ENCODE measurements at places on chromosomes 11 and 22.

- no peak for DNase-seq
These were observed 839 bp downstream of the LRRN4CL start for GRCh38 chr11:62688491-62688890.

- no peak for DNase-seq
These were observed 96.1 kb downstream of the FEZ1 start for GRCh38 chr11:125399945-125400344.

DNA sequence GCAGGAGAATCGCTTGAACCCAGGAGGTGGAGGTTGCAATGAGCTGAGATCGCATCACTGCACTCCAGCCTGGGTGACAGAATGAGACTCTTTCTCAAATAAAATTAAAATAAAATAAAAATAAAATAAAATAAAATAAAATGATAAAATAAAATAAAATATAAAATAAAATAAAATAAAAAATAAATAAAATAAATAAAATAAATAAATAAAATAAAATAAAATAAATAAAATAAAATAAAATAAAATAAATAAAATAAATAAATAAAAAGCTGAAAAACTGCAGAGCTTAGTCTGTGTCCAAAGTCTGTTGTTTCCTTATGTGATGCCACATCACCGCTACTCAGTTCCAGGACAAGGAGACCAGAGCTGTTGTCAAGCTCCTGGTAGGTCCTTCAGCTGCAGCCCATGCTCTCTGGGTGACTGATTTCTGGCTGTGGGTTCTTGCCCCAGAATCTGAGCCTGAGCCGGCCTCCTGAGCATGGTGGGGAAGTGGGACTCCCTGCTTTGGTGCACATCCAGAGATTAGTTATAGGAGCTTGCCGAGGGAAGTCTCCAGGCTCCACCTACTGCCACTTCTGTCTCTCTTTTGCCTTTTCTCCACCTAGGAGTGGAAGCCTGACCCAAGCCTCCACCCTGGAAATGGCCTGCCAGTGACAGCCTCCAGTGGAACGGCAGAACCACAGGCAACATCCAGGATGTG, 31.3 kb upstream of the ADA2 start:
- no peak for DNase-seq

- no peak for DNase-seq
These were observed 4.9 kb upstream of the CCDC34 start for GRCh38 chr11:27367881-27368280.

DNA sequence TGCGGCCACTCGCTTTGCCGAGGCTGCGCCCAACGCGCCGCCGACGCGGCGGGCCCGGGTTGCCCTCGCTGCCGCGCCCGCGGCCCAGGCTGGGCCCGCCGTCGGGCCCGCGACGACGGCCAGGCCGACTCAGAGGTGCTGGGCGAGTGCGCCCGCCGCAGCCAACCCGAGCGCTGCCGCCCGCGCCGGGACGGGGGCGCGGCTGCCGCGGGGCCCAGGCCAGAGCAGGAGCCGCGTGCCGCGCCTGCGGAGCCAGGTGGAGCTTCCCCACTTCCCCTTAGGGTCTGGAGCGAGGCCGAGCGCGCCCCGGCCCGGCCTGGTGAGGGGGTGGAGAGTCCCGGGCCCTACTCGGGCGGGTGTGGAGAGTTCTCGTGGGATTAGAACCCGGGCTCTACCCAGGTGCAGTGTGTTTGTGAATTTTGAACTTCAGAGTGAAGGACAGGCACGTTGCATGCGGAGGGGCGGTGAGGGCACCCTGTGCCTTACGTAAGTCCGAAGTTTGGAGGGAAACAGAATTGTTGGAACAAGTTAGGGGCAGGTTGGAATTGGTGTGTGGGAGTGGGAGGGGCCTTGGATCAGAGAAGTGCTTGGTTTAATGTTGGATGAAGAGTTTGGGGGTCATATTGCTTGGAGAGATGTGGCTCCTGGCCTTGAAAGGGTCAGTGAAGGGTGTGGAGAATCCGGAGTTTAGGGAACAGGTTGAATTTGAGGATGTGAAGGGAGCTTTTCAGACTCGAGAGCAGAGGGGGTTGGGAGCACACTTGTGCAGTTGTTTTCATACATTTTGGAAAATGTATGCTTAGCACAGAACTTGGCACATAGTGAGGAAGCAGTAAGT, 697 bp downstream of the RNF169 start:
- peak; percentile 40 for DNase-seq

DNA sequence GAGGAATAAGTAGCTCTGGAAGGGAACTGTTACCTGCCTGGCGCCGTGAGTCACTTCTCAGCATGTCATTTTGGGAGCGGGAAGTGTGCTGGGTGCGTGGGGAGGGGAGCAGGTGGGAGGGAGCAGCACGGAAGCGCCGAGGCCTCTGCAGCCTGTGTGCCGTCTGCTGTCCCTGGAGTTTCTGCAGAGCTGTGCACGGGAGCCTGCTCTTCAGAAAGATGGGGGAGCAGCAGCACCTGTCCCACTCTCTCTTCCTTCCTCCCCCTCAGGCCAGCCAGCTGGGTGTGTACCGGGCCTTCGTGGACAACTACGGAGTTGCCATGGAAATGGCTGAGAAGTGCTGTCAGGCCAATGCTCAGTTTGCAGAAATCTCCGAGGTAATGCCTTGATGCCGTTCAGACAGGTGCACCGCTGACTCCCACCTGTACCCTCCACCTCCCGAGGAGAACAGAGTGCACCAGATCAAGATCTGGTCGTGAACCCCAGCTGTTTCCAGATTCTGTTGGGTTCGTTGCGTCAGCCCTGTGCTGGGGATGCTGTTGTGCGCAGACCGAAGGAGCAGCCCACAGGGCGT, 87.9 kb downstream of the BCR start:
- no peak for DNase-seq

GRCh38 chr22:36257948-36258670, 5.2 kb downstream of the APOL1 start:
- no peak for DNase-seq

- DNase-seq, result no peak
These were observed 603.0 kb upstream of the CADM1 start for GRCh38 chr11:116107229-116107628.

- no peak for DNase-seq
These were observed 396.8 kb upstream of the CCDC179 start for GRCh38 chr11:23257088-23257487.

DNA sequence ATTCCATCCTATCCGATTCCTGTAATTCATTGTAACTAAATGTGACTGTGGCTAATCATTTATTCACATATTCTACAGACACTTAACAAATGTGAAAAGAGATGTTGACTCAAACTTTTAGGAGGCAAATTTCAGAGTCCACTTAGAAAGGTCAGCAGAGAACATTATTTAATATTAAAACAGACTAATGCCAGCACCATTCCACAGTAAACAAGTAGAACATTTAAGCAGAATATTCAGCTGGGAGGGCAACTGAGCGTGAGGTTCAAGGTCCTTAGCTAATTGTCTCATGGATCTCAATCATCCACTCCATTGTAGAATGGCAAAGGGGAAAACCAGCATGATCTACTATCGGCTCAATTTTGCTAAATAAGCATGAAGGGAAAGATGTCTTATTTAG, 5.1 kb upstream of the SLC5A12 start:
- no peak for DNase-seq

GRCh38 chr11:60944490-60945294, 7.3 kb downstream of the SLC15A3 start:
- DNase-seq, result no peak

DNA sequence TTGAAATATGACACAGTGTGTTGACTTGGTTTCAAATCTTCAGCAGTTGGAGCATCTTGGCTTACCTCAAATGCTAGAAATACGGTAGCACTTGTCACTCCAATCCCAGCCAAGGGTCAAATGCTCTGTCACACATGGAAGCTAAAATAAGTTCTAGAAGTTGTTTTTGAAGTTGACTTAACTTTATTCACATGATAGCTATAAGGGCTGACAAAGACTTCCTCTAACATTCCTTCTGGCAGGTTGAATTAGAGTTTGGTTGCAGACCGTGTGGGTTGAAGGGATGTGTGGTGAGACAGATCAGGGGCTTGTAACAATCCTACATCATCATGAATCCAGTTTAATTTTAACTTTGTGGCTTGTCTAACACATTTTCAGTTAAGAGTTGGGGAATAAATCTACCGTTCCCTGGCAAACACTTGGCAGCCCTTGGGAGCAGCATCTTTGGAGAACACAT, 4.6 kb downstream of the SLN start:
- no peak for DNase-seq

GRCh38 chr11:10597877-10598351, 29.4 kb upstream of the LYVE1 start:
- no peak for DNase-seq

- peak; percentile 23 for DNase-seq
These were observed 39.7 kb downstream of the FLI1 start for GRCh38 chr11:128733440-128734102.

- DNase-seq, result no peak
These were observed 15.5 kb downstream of the OR6Q1 start for GRCh38 chr11:58046231-58046630.

DNA sequence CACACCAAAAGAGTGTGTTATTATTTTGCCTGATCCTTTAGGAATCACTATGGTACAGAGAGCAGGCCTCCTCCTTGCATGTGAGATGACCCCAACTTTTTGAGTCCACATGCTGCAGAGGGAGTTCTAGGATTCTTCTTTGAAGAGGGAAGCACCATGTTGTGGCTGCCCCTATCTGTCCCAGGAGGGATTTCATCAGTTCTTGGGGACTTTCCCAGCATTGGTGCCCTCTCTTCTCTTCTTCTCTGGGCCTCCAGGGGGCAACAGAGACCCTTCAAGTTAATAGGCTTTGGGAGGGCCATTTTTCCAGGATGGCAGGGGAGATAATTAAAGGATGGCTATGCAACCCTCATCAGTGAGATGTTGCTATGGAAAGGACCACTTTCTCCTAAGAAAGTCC, 3.6 kb downstream of the MMP1 start:
- no peak for DNase-seq

DNA sequence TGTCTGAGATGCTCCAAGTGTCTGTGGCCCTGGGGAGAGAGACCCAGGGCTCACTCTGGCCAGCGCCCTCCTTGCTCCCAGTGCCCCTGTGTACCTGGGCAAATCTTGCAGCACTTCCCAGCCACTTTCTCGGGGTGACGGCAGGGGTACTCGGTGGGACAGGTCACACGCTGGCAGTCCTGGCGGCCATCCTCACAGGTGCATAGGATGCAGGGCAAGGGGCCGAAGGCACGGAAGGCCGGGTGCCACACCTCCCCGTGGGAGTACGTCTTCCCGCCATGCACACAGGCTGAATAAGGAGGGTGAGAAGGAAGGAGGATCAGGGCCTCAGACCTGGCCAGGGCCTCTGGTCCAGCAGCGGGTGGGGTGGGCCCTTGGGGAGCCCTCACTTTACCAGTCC, 28.0 kb downstream of the CHRDL2 start:
- DNase-seq, result no peak

DNA sequence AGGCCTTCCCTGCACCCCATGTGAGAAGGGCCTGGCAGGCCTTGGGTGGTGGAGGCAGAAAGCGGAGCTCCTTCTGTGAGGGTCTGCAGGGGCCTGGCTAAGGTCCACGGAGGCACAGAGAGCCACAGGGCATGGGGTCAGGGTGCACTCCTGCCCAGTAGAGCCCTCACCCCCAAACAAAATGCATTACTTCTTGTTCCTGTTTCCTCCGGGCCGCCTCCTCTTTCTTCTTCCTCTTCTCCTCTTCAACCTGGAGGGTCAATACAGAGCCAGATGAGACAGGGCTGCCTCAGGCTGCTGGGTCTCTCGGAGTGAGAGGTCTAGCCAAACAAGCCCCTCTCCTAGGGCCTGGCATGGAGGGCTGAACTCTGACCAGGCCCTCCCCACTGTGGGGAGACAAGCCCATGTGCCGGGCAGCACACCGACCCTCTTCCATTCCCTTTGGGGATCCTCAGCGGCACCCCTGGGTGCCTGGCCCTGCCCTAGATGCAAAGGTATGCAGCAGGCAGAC, 10.3 kb upstream of the NAP1L4 start:
- no peak for DNase-seq

Data from activated effector memory CD4-positive, alpha-beta T cell treated with Interleukin-2 at 50 U/mL for 16 hours (primary cell).